ENCODE measurements at places on chromosomes 11 and 22.

- no peak for DNase-seq
Observed at GRCh38 chr22:46150655-46151477, 540 bp downstream of the PPARA start.

- DNase-seq = no peak
Observed at GRCh38 chr22:47474895-47475294, 712.4 kb downstream of the TBC1D22A start.

DNA sequence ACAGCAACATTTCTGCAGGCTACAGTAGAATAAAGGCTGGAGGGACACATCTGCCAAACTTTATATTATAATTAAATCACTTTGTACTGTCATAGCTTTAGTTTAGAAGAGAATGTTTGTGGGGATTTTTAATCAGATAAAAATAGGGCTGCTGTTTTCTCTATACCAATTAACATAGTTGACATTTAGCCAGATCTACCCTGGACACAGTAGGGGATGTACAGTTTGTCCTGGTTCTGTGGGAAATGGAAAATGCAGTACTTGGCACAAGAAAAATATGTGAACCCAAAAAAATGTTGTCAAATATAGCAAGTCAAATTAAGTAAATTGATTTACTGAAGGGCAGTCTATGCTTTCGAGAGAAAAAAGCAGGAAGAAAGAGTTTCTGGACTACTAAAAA is 20.8 kb upstream of the PICALM start:
- DNase-seq = no peak

GRCh38 chr11:81707881-81708280 is 1025.8 kb downstream of the FAM181B start:
- DNase-seq = no peak

- DNase-seq = no peak
Observed at GRCh38 chr11:96186806-96187205, 156.2 kb downstream of the MAML2 start.

DNA sequence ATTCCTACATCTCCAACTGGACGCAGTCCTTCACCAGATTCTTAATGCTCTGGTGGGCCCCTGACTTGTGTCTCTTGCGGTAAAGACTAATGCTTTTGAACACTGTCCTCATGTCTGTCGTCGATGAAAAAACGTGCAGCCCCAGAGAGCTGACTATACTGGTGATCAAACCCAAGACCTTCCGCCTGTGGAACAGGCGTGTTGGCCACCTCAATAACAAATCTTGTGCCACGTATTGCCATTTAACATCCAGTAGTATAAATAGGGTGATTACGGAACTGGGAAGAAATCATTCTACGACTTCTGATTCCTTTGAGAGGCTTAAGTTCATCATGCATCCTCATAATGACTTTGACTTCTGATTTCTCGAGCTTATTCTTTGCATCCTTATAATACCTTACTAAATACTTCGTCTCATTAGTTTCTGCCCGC is 45.6 kb downstream of the OR4D9 start:
- no peak for DNase-seq

DNA sequence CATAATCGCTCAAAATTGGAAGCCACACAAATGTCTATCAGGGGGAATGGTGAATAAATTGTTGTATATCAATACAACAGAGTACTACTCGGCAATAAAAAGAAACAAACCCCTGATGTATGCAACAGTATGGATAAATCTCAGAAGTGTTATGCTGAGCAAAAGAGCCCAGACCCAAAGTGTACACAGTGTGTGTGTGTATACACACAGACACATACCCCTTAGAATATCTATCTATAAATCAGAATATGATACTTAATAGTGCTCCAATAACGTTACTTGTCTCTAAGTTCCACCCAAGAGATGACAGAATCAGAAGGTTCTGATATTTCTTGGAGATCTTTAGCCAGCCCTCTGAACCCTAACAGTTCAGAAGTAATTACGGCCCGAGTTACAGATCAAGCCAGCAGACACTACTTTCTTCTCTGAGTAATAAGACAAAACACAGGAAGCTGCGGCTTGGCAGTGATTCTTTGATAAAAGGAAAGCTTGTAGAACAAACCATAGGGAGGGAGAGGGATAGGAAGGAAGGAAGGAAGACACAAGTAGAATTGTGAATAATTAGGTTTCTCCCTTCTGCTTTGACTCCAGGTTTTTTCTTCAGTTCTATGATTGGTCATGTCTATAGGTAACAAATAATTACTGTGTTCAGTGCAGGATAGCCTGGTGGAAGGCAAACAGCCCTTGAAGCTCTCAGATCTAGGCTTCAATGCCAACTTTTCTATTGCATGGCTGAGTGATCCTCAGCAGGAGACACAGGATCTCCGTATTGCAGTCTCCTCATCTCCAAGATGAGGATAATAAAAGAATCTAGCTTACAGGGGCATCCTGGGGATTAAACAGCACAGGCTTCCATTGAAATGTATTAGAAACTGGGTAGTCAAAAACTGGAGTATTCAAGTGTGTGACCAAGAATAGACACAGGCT is 75.6 kb upstream of the TEAD1 start:
- DNase-seq = no peak

DNA sequence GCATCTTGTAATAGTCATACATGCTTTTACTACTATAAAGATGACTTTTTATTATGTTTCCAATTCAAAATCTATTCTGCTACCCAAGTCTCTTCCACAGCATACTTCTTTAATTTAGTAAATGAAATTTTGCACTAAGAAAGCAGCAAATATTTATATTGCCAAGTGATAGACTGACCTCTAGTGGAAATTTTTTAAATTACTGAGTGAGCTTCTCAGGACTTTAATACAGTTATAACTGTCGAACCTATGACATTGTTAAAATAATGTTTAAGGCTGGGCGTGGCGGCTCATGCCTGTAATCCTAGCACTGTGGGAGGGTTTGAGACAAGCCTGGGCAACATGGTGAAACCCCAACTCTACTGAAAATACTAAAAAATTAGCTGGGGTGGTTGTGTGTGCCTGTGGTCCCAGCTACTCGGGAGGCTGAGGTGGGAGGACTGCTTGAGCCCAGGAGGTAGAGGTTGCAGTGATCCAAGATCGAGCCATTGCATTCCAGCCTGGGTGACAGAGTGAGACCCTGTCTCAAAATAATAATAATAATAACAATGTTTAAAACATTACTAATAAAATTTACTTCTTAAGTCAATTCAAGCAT is 27.3 kb downstream of the STK33 start:
- DNase-seq = no peak

- no peak for DNase-seq
Observed at GRCh38 chr11:26191193-26191592, 140.7 kb upstream of the ANO3 start.

DNA sequence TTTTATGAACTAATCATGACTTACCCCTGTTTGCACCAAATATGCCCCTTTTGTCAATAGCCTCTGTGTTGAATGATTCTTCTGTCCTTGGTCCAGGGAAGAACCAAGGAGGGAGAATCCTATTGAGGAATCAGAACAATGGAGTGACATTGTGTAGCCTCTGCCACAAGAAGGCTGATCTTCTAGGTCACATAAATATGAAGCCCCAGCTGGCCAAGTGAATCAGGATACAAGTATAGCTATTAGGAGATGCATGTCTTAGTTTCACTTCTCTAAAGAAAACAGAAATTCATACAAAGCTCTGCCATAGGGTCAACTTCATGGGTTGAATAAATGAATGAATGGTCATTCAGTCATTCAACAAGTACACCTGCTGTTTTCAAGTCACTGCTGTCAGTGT is 118.2 kb upstream of the BLID start:
- DNase-seq = no peak

DNA sequence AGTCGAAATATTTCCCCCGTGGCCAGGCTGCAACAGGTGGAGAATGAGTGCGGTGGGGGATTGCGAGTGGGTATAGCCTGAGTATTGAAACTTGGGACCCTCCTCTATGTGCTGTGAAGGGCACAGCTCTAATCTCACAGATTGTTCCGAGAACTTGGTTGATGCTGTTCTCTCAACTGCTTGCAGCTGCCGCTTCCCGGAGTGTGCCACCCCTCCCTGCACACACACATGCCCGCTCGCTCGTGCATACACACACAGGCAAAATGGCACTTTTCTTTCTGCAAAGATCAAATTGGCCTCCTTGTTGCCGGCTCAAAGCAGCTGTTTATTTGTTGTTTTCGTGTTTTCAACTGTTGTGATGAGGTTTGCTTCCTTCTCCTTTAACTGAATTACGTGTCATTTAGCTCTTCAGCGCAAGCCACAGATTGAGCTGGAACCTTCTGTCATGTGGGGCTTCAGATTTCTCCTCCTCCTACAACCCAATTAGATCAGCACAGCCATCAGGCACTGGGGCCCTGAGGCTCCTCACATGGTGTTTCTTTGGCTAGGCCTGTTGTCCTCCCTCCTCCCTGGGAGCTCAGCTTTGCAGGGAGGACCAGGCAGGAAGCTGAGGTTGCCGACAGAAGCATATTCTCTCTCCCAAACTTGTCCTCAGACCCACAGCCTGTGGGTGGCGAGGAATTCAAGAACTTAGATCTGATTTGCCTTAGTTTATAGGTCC is 13.9 kb upstream of the B3GAT1 start:
- DNase-seq = no peak

DNA sequence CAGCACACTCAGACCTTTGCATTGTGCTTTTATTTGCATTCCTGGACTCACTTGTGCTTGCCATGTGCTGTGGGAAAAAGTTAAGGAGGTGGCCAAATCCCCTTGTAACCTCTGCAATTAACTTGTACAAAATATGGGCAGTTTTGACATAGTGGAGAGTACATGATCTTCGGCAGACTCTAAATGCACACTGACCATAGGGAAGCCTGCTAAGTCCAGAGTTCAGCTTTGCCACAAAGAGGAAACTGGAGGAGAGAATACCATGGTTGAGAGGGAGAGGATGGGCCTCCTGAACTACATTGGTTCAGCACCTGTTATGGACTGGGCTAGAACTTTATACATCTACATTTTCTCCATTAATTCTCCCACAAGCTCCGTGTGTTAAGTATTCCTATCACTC is 37.6 kb upstream of the CEP295 start:
- DNase-seq = no peak

- DNase-seq = no peak
Observed at GRCh38 chr11:65489706-65490320, 9.0 kb upstream of the MALAT1 start.
